ENCODE measurements at places on chromosomes 2 and 18. TPM values are rescaled to one million over a fixed set of nuclear protein-coding genes. Genes with fewer than 3 reads are reported as not detected.
A peak's percentile ranks its signal among the peaks of the same experiment; 100 is the strongest.

Gene IL1R2
- total RNA-seq, result not detected

Gene ERICH2
- 0.45 TPM for total RNA-seq

Gene FEV
- total RNA-seq, result not detected

- DNase-seq, result no peak
These were observed 177.7 kb upstream of the TWIST2 start for GRCh38 chr2:238670111-238670585.

- DNase-seq, result no peak
These were observed 284.7 kb upstream of the PKDCC start for GRCh38 chr2:41763141-41763540.

DNA sequence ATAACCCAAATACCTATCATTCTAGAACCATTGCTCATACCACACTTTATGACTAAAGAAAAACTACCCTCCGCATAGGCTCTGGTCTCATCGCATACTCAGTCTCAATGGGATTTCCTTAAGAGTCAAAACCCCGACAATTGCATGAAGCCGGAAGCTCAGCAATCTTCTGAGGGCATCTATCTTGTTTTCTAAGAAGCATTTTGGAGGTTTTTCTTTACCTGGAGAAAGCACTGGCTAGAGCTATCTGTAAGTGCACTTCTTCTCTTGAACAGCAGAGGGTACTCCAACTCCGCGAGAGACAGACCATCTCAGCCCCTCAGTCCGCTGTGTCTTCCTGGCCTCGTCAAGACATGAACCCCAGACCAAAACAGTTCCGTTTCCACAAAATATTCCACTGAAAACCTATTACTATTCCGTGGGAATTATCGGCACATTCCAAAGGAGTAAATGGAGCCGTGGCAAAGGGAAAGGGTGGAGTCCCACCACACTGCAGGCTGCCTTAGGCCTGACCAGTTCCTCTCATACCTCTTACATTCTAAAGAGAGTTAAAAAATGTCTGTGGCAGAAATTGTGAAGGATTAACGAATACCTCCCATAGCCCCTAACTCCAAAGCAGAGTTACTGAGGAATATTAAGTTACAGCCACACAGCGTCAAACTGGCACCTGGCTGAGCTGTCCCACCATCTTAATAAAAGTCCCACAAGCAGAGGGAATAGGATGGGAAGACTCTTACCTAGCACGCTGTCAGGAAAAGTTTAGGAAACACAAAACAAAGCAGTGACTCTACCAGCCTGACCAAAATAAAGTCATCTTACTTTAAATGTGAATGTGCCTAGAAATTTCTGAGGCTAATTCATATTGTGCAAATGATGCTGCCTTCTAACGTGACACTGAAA lies 325.6 kb upstream of the VRK2 start:
- peak; percentile 81 for DNase-seq

DNA sequence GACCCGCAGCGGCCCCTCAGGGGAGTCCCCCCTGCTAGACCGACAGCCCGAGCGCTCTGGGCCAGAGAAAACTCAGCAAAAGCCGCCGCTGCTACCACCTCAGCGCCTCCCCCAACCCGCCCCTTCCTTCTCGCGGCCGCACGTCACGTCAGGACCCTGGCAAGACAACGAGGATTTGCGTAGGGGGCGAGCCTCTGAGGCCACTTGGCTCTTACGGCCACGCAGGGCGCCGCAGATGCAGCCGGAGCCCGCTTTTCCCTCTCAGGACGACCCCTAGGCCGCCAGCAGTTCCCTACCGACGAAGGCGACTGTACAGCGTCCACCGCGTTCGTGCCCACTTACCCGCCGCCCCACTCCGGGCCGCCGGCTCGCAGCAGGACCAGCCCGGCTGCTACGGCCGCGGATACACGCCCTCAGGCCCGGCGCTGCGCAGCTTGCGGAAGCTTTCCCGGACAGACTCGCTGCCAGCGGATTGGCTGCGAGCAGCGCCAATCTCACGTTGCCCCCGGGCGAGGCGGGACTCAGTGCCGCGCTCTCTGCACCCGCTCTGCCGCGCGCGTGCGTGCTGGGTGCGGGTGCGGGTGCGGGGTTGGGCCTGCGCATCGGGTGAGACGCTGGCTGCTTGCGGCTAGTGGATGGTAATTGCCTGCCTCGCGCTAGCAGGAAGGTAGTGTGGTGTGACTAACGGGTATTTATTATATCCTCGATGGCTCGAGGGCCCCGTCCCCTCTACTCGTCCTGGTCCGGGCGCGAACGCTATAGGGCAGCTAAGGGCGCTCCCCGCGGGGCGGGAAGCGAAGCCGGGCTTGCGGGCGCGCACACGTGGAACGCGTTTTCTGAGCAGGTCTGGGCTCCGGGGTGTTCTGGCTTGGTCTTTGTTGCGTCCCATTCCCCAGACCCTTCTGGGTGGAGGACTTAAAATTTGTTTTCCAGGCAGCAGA lies at the start of the genes ORMDL1 and PMS1:
Gene ORMDL1, minus strand, starts transcription at position 413 of the 941 bp plus-strand sequence. CDS start 1,744 bp downstream, outside the sequence.
Gene PMS1, plus strand, starts transcription at position 524 of the 941 bp plus-strand sequence. CDS start 7,360 bp downstream, outside the sequence.
- peak; percentile 93 for DNase-seq

All from SK-MEL-5 (cell line).